ENCODE measurements at places on chromosomes 2 and 18.

DNA sequence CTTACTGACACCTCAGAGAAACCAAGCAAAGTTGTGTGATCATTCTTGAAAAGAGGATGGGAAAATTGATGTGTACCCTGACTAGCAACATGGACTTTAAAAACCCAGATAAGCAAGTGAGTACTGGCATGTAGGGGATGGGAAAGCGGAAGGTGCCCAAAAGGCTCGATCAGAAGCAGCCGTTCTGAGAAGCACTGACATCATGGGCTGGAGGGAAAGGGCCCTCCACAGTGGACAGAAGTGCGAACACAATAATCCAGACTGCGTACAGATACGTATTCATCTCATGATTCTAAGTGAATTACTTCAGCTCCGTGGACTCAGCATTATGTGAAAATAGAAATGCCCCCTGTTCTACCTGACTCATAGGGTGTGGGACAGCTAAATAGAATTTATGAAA lies 42.2 kb downstream of the CDH2 start:
- DNase-seq: no peak

- DNase-seq: no peak
Measured at GRCh38 chr2:186497928-186498327, 11.9 kb downstream of the ZC3H15 start.

- peak; percentile 57 for DNase-seq
Measured at GRCh38 chr2:96470636-96471035, 34.5 kb downstream of the NEURL3 start.

GRCh38 chr2:45806563-45807358 lies 155.3 kb downstream of the PRKCE start:
- no peak for DNase-seq

DNA sequence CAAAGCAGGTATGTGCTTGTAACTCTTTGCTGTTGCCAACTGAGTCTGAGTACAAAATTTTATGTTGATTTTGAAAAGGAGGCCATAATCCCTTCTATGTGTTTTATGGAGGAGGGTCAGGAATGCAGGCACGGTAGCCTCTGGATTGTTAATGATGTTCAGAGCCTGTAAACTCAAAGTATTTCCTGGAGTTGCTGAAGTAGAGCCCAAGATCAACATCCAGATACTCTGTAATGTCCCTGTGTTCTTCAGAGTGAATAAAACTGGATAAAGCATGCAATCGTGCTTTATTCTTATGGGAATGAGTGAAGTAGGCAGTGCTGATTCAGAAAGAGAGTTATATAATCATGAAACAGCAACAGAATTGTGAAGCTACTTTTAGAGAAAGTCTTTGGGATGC lies 61.8 kb upstream of the CHRNA1 start:
- DNase-seq: no peak
